ENCODE measurements at places on chromosomes 7 and 10.
A peak's percentile ranks its signal among the peaks of the same experiment; 100 is the strongest.

DNA sequence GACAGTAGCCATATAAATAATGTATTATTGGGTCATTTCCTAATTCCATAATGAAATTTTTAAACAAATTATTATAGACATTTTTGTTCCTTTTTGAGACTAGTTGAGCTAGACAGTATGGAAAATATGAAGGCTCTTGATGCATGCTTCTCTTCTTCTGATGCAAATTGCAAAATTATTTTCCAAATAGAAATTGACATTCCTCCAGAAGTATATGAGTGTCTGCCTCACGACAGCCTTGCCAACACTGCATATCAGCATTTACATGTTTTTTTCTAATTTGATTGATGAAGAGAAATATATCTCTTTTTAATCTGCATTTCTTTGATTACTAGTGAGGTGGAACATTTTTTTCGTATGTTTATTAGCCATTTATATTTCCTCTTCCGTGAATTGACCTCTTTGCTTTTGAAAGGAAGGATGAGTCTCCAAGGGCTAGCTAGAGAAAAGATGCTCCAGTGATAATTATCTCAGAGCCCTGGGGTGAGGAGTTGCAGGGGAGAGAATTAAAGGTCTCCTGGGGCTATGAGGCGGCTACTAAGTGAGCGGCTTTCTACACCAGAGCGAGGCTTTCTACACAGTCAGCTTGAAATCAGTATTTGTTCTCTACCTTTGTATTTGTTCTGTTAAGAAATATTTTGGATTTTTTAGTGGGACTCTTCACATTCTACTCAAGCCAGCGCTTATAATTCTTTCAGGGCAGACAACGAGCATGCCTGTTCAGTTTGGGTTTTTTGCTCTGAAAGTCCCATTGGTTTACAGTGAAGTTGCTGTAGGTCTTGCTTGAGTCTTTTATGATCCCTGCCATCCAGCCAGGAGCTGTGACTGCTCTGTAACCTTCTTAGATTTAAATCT, 712.2 kb upstream of the GALNT17 start:
- no peak for DNase-seq

- no peak for DNase-seq
Observed at GRCh38 chr7:96675548-96675947, 34.1 kb downstream of the SEM1 start.

DNA sequence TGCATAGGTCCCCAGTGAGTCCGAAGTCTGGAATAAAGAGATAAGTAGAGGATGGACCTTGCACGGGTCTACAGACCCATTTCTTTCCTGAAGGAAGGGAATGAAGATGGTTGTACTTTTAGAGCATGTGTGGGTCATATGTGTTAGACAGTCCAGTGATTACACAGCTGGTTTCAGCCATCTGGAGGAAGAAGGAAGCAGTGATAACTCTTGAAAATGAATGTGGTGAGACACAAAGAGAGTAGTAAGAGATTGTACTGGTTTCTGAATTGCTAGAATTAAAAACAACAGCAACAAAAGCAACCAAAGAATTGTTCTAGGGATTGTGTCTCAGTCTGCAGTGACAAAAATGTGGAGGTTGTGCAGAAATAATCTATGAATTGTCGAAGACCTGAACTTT, 258.9 kb downstream of the SUGCT start:
- DNase-seq = no peak

DNA sequence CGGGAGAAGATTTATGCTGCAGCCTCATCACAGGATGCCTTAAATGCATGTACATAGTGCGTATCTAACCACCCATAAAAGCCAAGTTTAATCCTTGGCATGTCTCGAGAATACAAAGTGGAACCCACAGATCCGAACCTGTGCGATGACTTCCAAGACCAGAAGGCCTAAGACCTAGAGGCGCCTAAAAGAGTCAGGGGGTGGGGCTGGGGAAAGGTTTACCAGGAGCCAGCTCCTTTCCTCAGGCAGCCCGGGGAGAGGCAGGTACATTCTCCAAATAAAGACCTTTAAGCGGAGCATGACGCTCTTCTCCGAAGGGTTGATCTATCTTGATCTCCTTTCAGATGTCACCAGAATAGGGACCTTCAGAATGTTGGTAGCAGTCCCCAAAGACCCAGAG, 9.7 kb downstream of the SP8 start:
- no peak for DNase-seq

DNA sequence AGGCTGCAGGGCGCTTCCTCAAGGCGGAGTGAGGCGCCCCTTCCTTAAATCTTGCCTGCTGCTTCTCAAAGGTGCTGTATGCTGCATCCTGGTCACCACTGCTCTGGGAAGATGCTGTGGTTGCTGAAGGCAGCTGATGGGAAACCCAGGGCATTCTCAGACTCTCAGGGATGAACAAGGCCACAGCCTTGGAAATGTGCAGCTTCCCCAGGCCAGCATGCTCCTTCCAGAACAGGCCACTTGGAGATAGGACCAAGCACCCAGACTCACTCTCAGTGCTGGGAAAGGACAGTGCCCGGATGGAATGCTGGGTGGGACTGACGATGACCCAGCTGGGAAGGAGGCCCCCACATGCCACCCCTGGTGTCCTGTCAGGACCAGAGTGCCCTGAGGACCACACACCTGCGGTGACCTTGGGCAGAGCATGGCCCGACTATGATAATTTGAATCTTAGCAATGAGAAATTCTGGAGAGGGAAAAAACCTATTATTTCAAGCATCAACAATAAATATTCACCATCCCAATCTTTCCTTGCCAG, 235.5 kb downstream of the TNS3 start:
- DNase-seq = no peak

DNA sequence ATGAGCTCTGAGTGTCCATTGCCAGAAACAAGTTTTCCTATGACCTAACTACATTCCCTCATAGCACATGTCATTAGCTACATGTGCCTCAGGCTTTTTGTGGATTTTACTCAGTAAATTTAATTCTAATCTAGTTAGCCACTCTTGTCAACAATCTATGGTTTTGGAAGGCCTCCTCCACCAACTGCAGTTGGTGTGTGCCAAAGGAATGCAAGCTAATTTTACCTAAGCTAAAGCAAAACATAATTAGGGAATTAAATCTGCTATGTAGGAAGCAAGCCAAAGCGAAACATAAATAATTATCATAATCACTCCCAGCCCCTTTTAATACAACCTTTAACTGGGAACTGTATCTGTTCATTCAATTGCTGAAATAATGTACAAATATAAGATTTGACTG, 3.5 kb upstream of the CTTNBP2 start:
- no peak for DNase-seq

DNA sequence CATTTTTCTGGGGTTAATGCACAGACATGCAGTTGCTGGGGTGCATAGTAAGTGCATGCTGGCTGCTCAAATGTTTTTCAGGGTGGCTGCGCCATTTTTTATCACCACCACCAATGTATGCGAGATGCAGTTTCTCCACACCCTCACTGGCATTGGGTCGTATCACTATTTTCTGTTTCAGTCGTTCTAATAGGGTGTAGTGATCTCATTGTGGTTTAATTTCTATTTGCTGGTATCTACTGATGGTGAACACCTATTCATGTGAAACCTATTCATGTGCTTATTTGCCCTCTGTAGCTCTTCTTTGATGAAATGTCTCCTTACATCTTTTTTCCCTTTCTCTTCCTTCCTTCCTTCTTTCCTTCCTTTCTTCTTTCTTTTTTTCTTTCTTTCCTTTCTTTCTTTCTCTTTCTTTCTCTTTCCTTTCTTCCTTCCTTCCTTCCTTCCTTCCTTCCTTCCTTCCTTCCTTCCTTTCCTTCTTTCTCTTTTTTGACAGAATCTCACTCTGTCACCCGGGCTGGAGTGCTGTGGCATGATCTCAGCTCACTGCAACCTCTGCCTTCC, 84.3 kb downstream of the ELFN1 start:
- no peak for DNase-seq

- DNase-seq = peak; percentile 32
Observed at GRCh38 chr10:1400101-1401070, 336.9 kb downstream of the ADARB2 start.

DNA sequence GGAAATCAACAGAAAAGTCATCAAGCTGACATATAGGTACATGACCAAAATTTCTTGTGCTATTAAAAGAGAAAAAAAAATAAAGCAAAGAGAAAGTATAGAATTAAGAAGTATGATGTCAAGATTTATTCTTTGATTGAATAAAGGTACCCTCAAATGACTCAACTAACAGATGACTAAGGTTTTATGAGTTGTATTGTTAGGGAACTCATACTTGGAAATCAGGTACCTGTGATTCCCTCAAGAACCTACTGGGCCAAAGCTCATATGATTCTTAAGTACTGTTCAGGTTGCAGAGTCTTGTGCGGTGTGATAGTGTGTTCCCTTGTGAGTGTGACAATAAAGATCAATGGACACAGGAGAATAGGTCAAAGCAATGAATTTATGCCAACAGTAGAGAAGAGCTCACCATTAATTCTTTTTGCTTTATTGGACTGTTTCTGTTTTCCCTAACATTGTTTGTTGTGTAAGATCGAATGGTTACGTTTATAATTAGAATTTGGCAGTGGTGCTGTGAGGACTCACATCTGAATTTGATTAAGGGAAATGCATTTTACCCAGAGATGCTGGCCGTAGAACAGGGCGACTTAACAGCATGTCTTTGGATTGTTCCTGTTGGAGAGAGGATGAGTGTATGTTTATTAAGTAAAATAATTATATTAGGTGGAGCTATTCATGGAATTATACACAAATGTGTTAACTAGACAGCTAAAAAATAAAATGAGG, 293.2 kb upstream of the SEMA3D start:
- DNase-seq = no peak

DNA sequence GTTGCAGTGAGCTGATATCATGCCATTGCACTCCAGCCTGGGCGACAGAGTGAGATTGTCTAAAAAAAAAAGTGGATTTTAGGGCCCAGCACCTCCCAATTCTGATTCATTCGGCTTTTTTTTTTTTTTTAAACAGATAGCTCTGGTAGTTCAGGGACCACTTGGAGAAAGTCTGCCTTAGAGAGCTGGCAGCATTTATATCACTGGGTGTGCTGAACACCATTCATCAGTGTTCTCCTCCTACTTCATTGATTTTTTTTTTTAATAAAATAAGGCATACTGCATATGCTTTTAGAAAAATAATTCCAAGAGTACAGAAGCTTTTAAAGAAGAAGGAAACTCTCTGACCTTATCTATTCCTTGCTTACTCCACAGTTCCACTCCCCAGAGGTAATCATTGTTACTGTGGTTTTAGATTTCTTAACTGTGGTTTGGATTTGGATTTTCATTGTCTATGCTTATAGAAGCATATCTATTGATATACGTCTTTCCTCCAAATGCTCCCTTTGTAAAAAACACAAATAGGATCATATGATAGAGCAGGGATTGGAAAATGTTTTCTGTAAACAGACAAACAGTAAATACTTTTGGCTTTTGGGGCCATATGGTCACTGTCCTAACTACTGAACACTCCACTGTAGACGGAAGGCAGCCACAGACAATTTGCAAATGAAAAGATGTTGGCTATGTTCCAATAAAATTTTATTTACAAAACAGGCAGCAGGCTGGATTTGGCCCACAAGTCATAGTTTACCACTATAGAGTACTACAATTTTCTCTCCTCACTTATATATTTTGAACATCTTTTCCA, 21.1 kb upstream of the SAR1A start:
- no peak for DNase-seq

DNA sequence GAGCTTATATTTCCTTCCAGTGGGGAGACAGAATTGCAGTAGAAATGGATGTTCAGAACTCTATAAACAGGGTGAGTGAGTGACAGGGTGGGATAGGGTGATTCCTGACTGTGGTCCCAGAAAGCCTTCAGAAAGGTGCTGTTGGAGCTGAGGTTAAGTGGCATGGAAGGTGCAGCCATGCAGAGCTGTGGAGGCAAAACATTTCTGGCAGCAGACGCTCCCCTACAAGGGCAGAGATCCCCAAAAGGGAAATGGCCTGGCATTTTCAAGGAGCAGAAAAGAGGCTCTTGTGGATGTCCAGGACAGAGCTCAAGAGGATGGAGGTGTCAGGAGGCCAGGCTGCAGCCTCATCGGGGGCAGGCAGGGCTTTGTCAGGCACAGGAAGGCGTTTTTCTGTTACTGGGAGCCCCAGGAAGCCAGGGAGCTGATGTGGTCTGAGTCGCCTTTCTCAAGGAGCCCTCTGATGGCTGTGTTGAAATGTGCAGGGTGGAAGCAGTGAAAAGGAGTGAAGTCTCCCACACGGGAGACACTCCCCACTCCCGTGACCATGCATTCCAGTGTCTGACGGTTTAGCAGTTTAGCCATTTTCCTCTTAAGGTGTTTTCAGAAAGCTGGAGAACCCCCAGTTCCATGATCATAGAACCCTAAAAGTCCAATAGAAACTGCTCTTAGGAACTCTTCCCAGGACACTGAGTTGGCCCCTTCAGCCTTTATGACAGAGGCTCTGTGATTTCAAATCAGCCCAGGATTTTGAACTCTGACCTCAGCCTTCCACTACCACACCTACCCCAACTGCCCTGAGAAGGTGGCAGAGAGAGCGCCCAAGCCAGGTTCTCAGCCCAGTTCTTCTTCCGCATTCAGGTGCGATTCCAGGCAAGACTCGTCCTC, 96.2 kb downstream of the C10orf105 start:
- no peak for DNase-seq

DNA sequence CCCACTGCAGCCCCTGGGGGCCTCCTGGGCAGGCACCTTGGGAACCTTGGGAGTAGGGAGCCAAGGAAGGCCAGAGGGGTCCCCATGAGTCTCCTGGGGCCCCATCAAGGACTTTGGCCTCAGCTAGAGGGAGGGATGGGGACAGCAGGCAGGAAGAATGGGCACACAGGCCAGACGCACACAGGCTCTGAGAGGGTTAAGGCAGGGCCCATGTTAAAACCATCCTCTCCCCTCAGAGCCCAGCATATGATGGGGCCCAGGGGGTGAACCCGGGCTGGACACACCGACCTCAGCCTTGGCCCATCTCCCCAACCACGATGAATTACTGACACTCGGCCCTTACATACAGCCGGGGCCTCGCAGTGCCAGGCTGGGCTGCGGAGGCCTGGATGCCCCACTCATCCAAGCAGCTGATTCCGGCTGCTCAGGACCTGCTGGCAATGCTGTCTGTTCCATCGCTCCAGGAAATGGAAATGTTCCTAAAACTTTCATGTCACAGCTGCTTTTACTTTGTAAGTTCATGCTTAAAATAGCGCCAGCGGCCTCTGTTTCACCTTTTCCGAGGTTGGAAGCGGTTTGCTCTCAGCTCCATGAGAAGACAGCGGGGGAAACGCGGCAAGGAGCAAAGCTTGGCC, 17.3 kb upstream of the INPP5A start:
- no peak for DNase-seq

- no peak for DNase-seq
Observed at GRCh38 chr10:43419997-43420368, 11.0 kb upstream of the HNRNPF start.

GRCh38 chr10:35140126-35140525, 13.5 kb downstream of the CREM start:
- DNase-seq = no peak
